ENCODE measurements at places on chromosomes 1 and 21. TPM values are rescaled to one million over a fixed set of nuclear protein-coding genes. Genes with fewer than 3 reads are reported as not detected.

DNA sequence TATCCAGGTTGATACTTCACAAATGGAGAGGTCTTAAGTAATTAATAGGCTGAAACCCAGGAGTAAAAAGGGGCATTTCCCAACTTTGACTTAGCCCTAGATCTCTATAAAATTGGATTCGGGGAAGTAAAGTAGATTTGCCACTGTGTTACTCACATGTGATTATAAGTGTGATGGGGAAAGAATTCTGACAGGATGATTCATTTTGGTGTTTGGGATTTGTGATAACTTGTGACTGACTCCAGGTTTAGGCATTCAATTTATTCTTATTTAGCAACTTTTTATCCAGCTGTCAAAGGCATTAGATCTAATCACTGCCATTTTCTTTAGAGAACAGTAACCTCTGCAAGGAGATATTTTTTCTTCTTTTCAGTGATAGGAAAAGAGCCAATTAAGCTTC is 175.5 kb downstream of the ASTN1 start:
- no peak for DNase-seq

GRCh38 chr1:30044656-30045144 is 678.7 kb downstream of the MATN1 start:
- no peak for DNase-seq

- DNase-seq = no peak
Observed at GRCh38 chr1:222547944-222548671, at the start of gene HHIPL2. Gene HHIPL2, minus strand, starts transcription at chr1:222548104. Its CDS starts 60 bp downstream, at chr1:222548044.

DNA sequence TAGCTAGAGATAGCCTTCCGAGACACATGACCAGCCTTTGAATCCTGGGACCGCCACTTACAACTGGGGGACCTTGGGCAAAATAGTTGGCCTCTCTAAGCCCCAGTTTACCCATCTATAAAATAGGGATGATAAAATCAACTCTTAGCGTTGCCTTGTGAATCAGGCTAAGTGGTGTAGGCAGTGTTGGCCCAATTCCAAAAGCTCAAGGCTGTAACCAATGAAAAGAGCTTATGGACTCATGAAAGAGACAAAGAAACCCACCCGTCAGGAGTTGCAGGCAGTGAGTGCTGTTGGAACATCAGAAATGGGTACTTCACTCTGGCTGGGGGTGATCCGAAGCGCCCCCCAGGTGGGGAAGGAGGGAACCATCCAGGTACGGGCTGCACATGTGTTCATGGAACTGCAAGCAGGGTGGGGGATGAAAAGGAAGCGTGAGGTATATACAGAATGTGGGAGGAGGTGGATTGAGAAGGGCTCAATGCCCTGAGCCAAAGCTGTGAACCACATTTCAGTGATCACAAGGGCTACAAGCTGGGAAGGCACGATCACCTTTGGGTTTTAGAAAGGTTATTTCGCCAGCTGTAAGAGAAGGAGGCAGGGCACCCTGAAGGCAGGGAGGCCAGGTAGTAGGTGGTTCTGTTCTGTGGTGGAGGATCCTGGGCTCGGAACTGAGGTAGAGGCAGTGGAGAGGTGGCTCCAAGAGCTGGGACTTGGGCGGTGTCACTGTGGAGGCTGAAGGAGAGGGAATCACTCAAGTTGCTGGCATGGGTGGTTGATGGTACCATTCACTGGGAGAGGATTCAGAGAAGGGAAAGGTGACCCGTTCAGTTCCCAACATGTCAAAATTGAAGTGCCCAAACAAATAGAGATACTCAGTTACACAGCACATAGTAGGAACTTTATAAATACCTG is 11.4 kb upstream of the KIAA1614 start:
- no peak for DNase-seq

GRCh38 chr1:186643614-186644013 is 36.6 kb downstream of the PTGS2 start:
- no peak for DNase-seq

- no peak for DNase-seq
Observed at GRCh38 chr1:243251539-243251938, 3.5 kb downstream of the CEP170 start.

DNA sequence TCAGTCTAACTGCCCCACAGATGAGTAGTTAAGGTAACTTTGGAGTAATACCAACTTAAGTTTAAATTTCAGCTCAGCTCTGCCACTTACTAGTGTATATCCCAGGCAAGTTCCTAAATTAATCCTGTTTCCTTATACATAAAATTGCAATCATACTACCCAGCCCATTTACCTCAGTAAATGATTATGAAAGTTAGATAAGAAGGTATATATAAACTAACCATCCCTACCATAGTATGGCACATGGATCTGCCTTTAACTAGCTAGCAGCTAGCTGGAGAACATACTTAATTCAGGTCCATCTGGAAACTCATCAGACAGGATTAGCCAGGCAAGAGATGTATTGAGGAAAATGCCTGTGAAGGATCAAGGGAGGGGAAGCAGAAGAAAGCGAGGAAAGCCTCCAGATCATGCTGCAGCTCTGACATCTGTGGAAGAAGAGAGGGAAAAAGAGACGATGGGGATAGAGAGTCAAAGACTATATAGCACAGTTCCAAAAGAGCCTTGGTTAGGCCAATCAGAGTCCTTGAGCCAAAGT is 8.0 kb upstream of the JAK1 start:
- DNase-seq = no peak

DNA sequence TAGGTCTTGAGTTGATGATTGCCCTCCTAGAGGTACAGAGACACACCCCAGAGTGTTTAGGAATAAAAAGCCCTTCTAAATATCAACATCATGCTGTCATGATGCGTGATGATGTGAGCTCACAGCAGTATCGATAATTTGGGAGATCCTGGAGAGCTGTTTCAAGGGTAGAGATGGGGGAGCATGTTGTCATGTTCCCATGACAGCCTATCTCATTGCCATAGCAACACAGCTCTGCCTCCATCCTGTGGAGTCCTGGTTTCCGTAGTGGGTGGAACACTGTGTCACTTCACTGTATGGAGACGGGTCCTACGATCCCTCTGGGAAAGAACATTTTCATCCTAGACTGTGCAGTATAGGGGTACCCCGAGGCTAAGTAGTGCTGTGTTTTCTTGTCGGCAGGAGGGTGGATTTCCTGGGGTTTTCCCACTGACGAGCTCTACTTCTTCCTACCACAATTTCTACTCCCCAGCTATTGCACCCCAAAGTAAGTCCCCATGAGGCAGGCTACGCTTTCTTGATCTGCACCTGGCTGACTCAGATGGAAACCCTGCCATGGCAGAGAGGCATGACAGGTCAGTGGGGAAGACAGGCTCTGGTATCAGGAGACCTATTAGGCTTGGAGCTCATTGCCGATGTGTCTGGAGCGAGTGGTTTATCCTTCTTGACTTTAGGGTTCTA is 7.2 kb downstream of the KISS1 start:
- no peak for DNase-seq

DNA sequence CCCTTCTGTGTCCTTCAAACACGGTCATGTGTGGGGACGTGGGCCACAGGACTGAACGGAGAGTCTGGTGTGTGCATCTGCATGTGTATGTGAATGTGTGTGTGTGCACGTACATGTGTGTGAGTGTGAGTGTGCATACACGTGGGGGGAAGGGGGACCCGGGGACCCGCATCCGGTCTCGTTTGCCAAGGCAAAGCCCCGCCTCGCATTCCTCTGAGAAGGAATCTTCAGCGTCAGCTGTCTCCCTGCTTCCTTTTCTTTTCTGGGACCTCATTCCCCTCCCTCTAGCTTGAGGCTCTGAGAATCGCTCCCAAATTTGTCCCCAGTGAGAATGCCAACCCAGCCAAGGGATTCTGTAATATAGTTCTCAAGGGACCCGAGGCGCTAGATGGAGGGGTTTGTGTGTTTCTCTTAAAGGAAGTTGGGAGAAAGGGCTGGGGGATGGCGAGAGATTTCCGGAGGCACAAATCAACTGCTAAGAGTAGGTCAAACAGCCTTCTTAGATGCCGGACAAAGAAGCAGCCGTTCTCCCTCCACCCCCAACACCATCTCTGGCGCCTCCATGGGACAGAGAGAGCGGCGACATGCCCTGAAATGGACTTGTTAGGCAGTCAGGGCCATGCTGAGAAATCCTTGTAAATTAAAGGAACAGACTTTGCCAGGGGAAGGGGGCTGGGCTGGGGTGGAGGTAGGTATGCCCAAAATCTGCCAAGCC is 6.6 kb downstream of the IFFO2 start:
- DNase-seq = no peak

GRCh38 chr1:247387565-247387964 is 28.4 kb upstream of the NLRP3 start:
- DNase-seq = no peak

GRCh38 chr1:213921712-213922111 is 66.1 kb upstream of the PROX1 start:
- no peak for DNase-seq

DNA sequence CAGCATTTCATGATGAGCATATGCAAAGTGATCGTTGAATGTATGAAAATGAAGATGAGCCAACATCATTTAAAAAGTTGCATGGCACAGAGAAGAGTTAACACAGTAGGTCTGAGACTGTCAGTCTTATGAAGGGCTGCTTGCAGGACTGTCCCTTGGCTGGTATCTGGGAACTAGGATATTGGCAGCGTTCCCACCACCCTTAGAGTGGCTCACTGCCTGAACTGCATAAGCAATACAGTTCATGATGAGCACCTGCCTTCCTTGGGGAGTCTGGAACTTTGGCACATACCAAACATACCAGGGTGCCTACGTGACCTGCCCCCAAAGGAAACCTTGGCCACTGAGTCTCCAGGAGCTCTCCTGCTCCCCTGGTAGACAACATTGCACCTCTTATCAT is 161.8 kb downstream of the DSCAM start:
- DNase-seq = no peak

DNA sequence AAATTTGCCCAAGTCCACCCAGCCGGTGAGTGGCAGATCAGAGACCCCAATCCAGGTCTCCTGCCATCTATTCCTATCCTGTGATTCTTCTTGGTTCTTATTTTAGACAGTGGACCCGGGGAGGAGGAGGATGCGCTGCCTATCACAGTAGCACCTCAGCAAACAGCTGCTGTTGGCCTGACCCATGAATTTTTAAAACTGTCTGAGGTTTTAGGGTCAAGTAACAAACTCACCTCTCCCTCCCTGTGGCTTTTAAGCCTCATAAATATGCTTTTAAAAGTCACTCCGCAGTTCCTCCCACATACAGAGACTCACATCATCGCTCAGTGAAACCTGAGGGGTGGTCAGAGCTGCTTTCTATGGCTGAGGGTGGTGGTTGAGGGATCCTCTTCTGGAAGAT is 128.6 kb downstream of the NAV1 start:
- DNase-seq = no peak

DNA sequence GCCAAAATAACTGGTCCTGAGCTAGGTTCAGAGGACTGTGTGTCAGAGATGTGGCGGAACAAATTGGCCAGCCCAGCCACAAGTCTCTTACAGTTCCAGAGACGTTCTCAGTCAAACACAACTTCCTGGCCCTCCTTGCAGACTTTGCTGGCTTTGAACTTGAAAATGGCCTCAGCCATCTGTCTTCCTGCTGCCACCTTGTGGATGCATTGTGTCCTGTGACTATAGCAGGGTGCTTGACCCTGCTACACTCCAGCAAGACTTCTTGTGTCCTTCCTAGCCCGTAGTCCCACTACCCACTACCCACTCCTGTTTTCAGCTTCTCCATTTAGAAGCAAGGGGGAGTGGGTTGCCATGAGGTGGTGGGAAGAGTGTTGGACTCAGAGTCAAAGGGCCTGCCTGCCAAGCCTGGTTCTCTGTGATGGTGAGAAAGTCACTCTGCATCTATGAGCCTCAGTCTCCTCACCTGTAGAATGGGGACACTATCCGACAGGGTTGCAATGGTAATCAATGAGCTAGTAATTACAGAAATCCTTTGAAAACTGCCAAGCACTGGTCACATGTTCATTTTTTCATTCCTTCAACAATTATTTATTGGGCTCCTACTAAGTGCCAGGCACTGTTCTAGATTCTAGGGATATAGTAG is 109.9 kb downstream of the IGSF21 start:
- DNase-seq = no peak

- DNase-seq = no peak
Observed at GRCh38 chr1:21762022-21762404, 20.9 kb downstream of the USP48 start.

- DNase-seq = peak; percentile 14
Observed at GRCh38 chr1:33296824-33297223, 24.1 kb downstream of the A3GALT2 start.

Gene GBP5
- 151 TPM for total RNA-seq

Gene LAMC1
- not detected for total RNA-seq

Measured in activated naive CD4-positive, alpha-beta T cell treated with anti-CD3 and anti-CD28 coated beads, Interleukin-2, amount 50 U/mL, for 72 hours (primary cell).